ENCODE measurements at places on chromosomes 5 and 9.

GRCh38 chr5:61783481-61783880 lies 451.4 kb downstream of the ZSWIM6 start:
- no peak for DNase-seq

GRCh38 chr9:131625790-131626670 lies 80.7 kb downstream of the PRRT1B start:
- no peak for DNase-seq

GRCh38 chr9:131330814-131331600 lies 41.5 kb downstream of the PLPP7 start:
- peak; percentile 44 for DNase-seq

- no peak for DNase-seq
Observed at GRCh38 chr9:85451680-85452079, 290.1 kb downstream of the AGTPBP1 start.

- no peak for DNase-seq
Observed at GRCh38 chr5:35185518-35185917, 44.8 kb downstream of the PRLR start.

DNA sequence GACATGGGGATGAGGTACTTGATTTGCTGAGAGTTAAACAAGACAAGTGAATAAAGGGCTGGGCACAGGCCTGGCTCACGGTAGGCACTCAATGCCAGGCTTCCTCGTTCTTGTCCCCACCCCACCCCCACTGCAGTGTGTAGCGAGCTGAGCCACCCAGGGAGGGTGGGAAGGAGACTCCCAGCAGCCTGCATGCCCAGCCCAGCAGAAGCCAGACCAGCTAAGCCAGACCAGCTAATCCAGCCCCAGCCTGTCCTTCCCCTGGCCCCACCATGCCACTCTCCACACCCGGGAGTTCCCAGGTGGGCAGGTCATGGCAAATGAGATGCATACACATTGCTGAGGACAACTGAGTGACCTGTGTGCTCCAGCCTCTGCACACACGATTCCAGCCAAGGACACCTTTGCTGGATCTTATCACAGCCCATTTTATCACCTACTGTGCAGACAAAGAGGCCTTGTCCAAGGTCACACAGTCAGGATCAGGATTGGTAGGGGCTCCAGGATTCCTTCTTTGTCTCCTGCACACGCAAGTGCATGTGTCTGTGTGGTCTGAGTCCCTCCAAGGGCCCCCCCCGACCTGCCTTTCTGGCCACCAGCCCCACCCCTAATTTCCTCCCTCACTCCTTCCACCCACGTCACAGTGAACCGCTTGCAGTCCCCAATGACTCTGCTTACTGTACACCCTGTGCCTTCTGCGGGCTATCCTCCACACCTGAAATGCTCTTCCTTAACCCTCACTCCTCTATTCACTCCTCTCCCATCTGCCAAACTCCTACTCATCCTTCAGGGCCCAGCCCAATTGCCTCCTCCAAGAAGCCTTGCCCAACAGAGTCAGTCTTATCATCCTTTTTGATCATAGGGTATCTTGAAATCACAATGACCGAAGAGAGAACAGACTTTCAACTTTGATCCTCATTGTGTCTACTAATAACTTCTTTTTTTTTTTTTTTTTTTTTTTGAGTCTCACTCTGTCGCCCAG lies 26.6 kb downstream of the DUSP1 start:
- DNase-seq: no peak

DNA sequence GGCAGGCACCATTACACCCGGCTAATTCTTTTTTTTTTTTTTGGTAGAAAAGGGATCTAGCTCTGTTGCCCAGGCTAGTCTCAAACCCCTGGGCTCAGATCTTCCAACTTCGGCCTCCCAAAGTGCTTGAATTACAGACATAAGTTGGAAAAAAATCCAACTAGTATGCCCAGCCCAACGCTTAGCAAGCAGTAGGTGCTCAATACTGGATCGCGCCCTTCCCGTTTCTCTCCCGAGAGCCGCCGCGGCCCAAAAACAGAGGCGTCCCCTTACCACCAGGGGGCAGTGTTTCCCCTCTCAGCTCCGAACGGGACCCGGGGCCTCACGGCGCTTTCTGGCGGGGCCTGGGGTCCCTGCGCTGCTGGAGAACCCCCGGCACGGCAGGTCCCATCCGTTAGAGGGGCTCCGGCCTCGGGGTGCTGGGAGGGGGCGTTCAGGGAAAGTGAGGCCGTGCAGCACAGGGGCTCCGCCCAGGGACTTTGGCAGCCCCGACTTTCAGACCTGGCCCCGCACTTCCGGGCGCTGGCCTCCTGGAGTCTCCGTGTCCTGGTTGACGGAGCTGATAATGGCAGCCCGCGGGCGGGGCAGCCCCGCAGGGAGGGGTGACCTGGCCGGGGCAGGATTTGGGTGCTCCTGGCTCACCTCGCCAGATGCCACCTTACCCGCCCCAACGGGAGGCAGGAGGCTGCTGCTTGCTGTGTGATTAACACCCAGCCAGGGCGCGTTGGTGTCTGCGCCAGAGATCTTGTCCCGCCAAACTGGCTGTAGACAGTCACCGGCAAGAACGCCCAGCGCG lies 15.2 kb downstream of the PTGES start:
- peak; percentile 88 for DNase-seq

- no peak for DNase-seq
Observed at GRCh38 chr5:16461026-16461425, 4.6 kb downstream of the ZNF622 start.

GRCh38 chr5:35543408-35543807 lies 74.3 kb upstream of the SPEF2 start:
- DNase-seq: peak; percentile 8

GRCh38 chr9:72213906-72214305 lies 64.7 kb downstream of the GDA start:
- no peak for DNase-seq

DNA sequence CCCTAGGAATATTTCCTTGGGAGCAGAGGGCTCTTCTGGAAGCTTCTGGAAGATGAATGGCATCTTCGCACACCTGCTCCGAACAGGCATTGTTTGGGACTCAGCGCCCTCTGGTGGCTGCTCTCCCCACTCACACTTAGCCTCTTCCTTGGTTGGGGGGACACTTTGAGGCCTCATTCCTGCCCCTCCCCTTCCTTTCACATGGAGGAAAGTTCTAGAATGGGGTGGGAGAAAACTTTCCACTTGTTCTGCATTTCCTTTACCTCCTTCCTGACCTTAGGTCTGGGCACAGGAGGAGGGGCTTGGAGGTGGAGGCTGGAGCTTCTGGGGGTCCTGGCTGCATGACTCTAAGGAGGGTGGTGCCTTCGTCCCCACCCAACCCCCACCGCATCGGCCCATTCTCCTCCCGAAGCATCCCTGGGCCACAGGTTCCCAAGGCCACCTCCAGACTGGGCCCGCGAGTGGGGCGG lies 19.3 kb upstream of the SMIM32 start:
- DNase-seq: peak; percentile 56

GRCh38 chr5:170861917-170862766 lies at the start of gene RANBP17:
Gene RANBP17, plus strand, starts transcription at chr5:170862018.
- no peak for DNase-seq

GRCh38 chr9:28762167-28762566 lies 1188.9 kb upstream of the C9orf72 start:
- peak; percentile 73 for DNase-seq

GRCh38 chr5:106481374-106481773 lies 1189.4 kb downstream of the EFNA5 start:
- peak; percentile 10 for DNase-seq

GRCh38 chr5:78903353-78903752 lies 81.8 kb downstream of the ARSB start:
- DNase-seq: no peak

DNA sequence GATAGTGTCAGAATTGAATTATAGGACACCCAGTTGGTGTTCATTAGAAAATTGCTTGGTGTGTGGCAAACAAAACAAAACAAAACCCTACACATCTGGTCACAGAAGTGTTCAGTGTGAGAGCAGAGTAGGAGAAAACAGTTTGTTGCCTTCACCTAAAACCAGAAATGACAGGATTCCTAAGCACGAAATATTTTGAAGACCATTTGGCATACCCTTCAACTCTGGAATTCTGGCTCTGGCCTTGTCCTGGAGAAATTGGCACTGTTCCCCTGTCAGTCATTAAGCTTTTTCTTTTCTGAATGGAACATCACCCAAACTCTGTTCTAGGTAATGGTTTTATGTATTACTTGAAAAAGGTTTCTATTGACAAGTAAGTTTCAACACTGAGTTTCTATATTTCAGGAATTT lies 110.2 kb upstream of the PCA3 start:
- DNase-seq: no peak

DNA sequence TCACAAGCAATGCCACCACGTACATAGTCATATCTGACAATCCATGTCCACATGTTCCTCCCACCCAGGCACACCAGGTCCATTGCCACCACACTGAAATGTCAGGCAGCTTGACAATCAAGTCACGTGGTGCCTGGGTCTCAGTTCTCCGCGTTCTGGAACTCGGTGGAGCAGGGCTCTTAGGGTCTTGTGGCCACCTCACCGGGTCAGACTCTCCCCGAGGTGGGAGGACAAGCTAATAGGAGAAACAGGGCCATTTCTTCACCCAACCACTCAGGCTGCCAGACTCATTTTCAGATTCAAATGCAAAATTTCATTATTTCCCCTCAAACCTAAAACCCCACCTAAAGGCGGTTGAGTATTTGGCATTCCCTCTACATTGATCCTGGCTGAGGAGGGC lies 200.5 kb upstream of the GAS1 start:
- DNase-seq: no peak

GRCh38 chr9:105842023-105842644 lies 147.8 kb downstream of the TMEM38B start:
- peak; percentile 64 for DNase-seq

GRCh38 chr9:77807281-77807683 lies 159.2 kb upstream of the GNA14 start:
- no peak for DNase-seq

- no peak for DNase-seq
Observed at GRCh38 chr5:1175801-1176472, 25.5 kb upstream of the SLC6A19 start.

DNA sequence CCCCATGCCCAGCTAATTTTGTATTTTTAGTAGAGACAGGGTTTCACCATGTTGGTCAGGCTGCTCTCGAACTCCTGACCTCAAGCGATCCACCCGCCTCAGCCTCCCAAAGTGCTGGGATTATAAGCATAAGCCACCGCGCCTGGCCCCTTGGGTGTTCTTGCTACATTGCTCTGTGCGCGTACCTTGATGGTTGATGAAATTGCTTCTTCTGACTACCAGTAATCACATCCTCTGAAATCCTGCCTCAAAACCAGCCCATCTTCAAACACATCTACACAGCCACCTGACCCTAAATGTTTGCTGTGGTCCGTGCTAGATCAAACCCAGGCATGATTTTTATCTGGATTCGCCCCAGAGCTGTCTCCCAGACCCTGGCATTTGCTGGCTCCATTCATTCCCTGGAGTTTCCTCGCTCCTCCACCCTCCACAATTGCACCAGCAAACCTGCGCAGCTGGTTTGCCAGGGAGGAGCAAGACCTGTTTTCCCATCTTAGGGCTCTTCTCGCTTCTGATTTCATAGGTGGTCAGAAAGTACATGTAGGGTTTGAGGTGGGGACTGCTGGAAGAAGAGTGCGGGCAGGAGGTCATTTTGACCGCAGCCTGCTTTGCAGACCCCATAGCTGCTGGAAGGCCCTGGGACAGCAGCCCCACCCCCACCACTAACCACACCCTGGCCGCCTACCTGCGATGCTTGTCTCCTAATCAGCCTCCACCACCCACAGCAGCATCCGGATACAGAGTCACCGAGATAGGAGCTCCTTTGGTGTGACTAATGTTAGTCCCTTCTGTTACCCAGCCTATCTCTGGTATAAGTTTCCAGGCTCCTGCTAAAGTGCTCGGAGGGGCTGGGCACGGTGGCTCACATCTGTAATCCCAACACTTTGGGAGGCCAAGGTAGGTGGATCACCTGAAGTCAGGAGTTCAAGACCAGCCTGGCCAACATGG lies 22.7 kb downstream of the SWI5 start:
- DNase-seq: no peak

DNA sequence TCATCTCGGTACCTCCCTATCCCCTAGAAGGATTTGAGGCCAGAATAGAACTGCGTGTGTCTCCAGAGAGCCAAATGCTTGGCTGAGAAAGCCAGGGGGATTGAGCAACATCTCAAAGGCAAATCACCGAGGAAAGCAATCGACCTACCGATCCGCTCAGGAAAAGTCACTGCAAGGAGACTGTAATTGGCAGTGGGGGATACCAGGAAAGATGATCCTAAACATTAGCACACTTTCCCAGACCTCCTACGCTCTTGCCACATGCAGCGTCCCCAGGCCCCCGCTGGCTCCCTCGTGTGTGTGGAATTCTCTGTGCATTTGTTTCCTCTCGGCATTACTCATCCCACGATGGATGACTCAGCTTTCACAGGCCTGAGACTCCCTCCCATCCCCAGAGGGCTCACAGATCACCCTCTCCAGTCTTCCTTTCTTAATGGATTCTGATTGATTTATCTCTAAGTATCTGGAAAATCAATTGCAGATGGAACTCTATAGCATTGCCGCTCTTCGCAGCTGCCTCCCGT lies 82.2 kb upstream of the ICE1 start:
- DNase-seq: no peak

GRCh38 chr5:68239487-68239886 lies 23.9 kb downstream of the PIK3R1 start:
- DNase-seq: peak; percentile 89

- no peak for DNase-seq
Observed at GRCh38 chr9:125912667-125913066, 165.5 kb downstream of the PBX3 start.

DNA sequence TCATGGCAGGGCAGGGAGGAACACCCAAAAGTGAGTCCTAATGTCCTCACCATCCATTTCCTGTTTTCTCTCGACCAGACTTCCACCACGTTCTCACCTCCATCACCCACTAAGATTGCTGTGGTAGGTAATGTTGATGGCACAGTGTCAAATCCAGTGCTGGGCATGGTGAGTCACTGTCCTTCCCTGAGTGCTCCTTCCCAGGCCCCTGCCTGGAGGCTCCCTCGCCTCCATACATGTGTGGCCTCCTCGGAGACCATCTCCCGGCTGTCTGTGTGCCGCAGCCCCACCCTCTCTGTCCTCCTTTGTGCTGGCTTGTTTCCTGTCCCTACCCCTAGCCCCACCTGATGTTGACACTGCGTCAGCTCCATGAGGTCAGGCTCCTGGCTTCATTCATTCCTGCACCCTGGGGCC lies 177.5 kb downstream of the SYK start:
- no peak for DNase-seq

- DNase-seq: no peak
Observed at GRCh38 chr9:76453785-76454184, 5.2 kb upstream of the GCNT1 start.

DNA sequence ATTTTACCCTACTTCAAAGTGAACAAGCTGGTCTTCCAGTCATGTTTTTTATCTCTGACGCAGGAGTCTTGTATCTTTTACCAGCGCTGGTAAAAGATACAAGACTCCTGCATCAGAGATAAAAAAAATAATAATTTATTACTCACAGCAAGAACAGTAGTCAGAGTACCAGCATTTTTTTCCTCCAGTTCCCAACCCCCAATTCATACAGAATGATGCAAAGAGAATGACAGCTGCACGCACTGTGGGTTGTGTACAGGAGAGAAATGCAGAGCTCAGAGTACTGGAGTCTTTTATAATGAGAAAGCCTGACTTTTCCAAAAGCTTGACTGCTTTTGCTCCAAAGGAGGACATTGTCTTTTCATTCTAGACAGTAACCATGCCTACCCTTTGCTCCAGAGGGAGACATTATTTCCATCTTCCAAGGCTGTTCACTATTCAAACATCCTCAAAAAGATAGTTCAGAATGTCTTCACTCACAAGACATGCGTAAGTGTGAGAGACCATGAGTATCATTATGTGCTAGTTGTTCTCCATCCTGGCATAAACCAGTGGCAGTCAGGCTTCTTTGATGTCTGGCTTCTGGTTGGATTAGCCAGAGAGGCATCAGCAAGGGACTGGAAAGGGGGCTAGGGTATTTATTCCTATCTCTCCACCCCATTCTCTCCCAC lies 14.3 kb upstream of the RANBP6 start:
- DNase-seq: no peak

- no peak for DNase-seq
Observed at GRCh38 chr9:82134010-82134409, 145.4 kb downstream of the SPATA31D1 start.

All from KBM-7 (cell line).